ENCODE measurements at places on chromosomes 2 and 18.

DNA sequence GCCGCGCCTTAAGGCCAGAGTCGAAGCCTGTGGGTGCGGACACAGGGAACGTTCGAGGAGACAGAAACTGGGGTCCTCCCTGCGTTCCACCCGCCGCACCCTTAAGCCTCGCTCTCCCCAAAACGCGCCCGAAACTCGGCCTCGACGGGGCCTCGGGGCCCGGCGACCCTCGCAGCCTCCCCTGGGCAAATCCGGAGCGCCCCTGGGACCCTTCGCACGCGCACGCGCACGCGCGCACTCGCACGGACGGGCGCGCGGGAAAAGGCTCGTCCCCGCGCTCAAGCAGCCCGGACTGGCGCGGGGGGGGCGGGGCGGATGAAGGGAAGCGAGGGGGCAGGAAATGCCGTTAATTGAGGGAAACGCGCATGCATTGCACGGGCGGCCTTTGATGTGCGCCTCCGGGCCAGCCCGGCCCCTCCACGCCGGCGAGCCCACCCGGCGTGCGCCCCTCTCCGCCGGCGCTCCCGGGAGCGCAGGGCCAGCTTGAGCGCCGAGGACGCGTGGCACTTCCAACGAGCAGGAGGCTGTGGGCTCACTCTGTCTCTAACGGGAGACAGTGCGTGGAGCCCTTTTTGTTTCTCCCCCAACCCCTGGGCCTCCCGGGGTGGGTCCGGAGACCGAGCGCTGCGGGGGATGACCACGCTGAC is 5.4 kb upstream of the SALL3 start:
- no peak for DNase-seq

DNA sequence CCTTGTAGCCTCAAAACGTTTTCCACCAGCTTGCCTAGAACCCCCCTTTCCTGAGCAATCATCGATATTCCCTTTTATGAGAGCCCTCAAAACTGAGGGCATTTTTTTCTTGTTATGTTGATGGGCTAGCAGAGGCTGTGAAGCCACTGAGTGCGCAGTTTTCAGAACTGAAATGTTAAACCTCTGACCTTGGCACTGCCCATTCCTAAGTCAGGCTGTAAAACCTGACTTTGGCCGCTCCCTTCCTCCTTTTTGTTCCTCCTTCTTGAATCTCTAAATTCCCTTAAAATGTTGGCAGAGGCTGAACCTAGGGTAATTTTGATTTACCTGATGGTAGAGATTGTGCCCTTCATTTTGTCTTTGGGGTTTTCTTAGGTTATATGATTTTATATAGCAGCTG is 334.2 kb downstream of the KIAA1328 start:
- DNase-seq: no peak

- no peak for DNase-seq
These were observed 141.4 kb downstream of the CAPN13 start for GRCh38 chr2:30665761-30666265.

- DNase-seq: no peak
These were observed 56.2 kb upstream of the CCDC85A start for GRCh38 chr2:56127463-56128152.

GRCh38 chr2:102126660-102127059 is 15.9 kb upstream of the IL1R1 start:
- no peak for DNase-seq

All from GM04503 (cell line).